Mononuclear cell (primary cell): ENCODE measurements at places on chromosomes 12 and 14. TPM values are rescaled to one million over a fixed set of nuclear protein-coding genes. Genes with fewer than 3 reads are reported as not detected.

Gene MYRFL
- total RNA-seq = 0.10 TPM

Gene ACACB
- total RNA-seq = 6.4 TPM

Gene SRRM4
- not detected for total RNA-seq

Gene GALNT9
- total RNA-seq = 0.63 TPM

Gene VRTN
- not detected for total RNA-seq

Gene FSCB
- under 0.01 TPM for total RNA-seq

Gene SERPINA3
- not detected for total RNA-seq

Gene TRHDE
- total RNA-seq = 0.21 TPM

Gene HPD
- total RNA-seq = not detected

Gene CLEC2B
- total RNA-seq = 248 TPM

Gene SAMD15
- total RNA-seq = 0.21 TPM

Gene MTA1
- 33.9 TPM for total RNA-seq

Gene SDR9C7
- not detected for total RNA-seq

Gene RASSF3
- 52.8 TPM for total RNA-seq

Gene SMIM41
- 0.42 TPM for total RNA-seq

Gene BDKRB2
- under 0.01 TPM for total RNA-seq

Gene HIP1R
- total RNA-seq = 76.3 TPM

Gene FBRSL1
- total RNA-seq = 13.5 TPM

Gene MYL2
- total RNA-seq = not detected

Gene RAB3IP
- 19.0 TPM for total RNA-seq

Gene ZNF664
- total RNA-seq = 18.5 TPM

Gene FMNL3
- total RNA-seq = 19.8 TPM

Gene GLI1
- total RNA-seq = 0.10 TPM

Gene MANSC4
- total RNA-seq = not detected

Gene SEL1L
- 57.0 TPM for total RNA-seq

Gene GLIPR1L1
- not detected for total RNA-seq

Gene FAM222A
- total RNA-seq = 1.0 TPM

Gene PRB2
- total RNA-seq = not detected
